ENCODE measurements at places on chromosomes 4 and X.

DNA sequence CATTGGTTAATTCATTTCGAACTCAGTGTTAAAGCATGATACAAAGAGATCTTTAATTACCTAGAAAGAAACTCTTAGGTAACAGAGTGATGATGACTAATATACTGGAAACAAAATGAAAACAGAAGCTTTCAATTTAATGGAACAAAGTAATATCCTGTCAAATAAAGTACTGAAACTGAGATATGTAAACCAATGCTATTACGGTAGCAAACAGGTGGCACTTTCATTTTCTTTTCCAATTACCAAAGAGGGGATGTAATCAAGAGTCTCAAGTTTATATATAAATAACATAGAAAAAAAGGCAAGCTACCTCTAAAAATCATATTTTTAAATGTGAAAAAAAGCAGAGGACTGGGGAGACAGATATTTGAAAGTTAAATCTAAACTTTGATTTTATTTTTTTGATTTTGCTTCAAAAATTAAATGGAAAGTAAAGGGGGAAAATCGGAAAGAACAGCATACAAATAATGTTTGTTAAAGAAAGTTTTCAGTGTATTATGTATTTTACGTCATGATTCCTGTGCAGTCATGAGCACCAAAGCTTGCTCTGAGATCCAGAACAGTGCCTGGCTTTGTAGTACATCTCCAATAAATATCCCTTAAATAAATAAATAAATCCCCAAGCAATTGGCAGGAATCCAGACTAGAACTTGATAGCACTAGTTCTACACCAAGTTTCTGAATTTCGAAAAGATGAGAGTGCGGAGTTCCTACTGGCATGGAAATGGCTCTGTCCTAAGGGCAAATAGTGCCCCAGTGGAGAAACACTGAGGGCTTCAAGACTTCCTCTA is 25.0 kb upstream of the RAPGEF2 start:
- peak; percentile 47 for DNase-seq

GRCh38 chr4:7837597-7838135 is 102.0 kb downstream of the AFAP1 start:
- DNase-seq, result no peak

GRCh38 chr4:25160714-25161592 is 704 bp upstream of the SEPSECS start:
- DNase-seq, result peak; percentile 21

- DNase-seq, result peak; percentile 22
Measured at GRCh38 chr4:1927675-1928074, 56.5 kb downstream of the NSD2 start.

GRCh38 chr4:174423257-174423944 is 98.9 kb downstream of the HPGD start:
- DNase-seq, result peak; percentile 76

- peak; percentile 9 for DNase-seq
Measured at GRCh38 chr4:188408244-188409030, 269.2 kb downstream of the TRIML1 start.

DNA sequence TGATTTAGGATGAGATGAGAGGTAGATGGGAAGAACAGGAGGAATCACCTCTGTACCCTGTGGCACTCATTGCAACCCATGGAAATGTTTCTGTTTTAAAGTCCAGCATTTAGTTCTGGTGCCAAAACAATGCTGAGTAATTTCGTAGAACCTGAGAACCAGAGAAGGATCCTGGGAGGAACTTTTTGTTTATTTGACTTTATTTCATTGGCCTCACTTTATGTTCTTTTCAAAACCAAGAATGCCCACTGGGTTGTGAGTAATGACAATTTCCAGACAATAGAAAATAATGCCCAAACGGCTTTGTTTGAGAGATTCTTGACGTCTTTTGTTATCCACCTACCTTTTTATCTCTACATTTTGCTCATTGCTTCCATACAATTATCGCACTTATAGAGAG is 111.3 kb downstream of the SHROOM3 start:
- DNase-seq, result peak; percentile 76

DNA sequence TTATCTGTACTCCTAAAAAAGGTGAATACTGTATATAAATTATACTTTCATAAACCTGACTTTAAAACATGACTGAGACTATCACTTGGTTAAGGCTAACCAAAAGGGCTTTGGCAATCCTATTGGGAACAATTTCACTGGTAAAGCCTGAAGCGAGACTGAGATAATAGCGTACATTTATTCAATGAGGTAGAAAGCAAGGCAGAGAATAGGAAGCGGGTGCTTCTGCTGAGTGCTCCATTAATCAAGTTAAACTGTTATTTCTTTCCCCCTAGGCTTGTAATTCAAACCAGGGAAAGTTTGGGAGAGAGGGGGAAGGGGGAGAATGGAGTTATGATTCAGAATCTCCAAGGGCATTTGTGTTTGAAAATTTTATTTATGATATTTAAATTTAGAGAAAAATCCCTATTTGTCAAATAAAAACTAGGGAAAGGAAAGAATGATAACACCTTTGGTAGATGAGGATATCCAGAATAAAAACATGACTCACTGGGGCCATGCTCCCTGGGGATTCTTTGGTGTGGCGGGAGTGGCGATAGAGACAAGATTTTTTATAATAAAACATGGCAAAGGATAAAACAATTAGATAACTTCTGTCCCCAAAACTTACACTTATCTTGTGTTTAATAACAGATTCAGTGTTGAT is 34.6 kb upstream of the SORBS2 start:
- peak; percentile 14 for DNase-seq

- DNase-seq, result peak; percentile 95
Measured at GRCh38 chr4:40316782-40317635, 18.1 kb upstream of the CHRNA9 start.

- peak; percentile 70 for DNase-seq
Measured at GRCh38 chr4:174828845-174829701, at the start of gene GLRA3. Gene GLRA3, minus strand, starts transcription at chr4:174829247. Its CDS starts 436 bp downstream, at chr4:174828811.

DNA sequence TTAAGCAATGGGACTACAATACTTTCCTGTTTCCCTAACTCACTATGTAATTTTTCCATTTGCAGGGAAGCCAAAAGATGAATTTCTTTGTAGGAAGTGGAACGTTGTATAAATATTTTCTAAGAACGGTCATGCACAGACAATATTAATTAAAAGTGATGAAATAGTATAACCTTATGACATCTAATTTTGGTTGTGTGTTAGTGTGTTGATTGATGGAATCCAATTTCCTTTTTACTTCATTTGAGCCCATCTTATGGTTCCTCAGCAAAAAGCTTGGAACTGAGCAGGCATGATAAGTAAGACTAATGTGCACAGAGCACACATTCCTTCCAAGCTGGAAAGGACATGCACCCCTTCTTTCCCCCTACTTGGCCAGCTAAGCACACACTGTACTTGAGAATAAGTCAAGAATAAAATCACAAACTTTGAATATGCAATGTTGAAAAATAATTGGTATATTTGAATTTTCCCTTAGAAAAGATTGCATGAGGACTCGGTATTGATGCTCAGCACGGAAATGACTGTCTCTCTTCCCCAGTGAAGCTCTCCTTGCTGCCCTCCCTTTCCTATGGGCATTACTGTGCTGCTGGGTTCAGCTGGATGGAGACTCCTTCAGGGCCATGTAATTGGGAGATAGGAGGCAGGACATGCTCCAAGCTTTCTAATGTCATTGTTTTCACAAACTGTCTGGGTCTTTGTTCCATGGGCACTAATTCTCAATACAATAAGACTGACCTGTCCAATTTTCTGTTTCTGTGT is 19.2 kb upstream of the PDLIM3 start:
- no peak for DNase-seq

GRCh38 chrX:134554291-134554690 is 94.3 kb downstream of the HPRT1 start:
- no peak for DNase-seq

DNA sequence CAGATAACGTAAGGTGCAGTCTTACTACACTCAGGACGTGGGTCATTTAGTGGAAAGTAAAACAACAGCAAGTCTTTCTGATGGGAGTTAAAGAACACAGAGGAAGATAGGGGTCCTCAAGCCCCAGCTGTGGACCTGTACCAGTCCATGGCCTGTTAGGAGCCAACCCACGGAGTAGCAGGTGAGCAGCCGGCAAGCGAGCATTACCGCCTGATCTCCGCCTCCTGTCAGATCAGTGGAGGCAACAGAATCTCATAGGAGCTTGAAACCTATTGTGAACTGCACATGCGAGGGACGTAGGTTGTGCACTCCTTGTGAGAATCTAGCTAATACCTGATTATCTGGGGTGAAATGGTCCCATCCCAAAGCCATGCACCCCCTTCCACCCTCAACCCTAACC is 1180.8 kb downstream of the FSTL5 start:
- DNase-seq, result no peak

DNA sequence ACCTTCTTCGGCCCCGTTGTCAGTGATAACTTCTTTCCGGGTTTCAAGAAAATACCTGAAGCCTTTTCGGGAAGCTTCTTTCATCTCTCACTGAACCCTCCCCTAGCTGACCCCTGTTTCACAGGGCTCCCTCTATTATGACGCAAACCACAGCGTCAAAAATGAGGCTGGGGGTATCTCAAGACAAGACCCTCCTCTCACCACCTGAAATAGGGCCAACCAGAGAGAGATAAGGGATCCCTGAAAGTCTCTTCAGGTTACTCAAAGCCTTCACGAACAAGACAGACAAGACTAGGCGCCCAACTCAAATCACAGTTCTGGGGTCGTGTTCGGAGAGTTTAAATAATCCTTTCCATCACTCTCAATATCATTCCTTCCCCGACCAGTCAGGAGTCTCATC is 1.2 kb downstream of the PHF8 start:
- no peak for DNase-seq

DNA sequence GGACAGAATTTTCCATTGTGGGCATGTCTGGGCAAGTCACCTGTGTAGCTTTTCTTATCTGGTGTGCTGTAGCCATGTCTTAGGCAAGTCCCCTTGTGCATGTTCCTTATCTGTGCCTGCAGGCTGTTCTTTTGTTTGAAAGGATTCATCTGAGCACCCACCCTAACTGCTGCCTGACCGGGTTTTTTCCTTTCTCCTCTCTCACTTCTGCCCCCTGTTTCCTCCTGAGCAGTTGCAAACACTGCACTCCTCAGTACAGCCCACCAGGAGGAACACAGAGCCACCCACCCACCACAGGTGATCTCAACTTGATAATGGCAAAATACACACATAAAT is 29.2 kb upstream of the IL9R start:
- no peak for DNase-seq

DNA sequence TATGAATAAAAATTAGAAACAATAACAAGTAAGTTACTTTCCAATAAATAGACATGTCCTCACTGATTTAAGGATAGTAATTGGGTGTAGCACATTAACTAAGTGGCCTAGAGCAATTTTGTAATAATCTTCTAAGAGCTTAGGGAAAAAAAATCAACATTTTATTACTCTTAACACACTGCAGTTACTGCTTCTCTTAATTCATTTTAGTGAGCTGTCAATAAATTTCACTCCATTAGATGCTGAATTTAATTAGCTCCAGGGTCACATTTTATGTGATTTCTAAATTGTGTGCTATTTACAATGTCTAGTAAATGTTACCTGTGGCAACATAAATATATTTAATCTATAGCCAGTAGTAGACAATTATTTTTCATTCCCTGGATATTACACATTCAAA is 612.0 kb downstream of the C4orf33 start:
- no peak for DNase-seq

DNA sequence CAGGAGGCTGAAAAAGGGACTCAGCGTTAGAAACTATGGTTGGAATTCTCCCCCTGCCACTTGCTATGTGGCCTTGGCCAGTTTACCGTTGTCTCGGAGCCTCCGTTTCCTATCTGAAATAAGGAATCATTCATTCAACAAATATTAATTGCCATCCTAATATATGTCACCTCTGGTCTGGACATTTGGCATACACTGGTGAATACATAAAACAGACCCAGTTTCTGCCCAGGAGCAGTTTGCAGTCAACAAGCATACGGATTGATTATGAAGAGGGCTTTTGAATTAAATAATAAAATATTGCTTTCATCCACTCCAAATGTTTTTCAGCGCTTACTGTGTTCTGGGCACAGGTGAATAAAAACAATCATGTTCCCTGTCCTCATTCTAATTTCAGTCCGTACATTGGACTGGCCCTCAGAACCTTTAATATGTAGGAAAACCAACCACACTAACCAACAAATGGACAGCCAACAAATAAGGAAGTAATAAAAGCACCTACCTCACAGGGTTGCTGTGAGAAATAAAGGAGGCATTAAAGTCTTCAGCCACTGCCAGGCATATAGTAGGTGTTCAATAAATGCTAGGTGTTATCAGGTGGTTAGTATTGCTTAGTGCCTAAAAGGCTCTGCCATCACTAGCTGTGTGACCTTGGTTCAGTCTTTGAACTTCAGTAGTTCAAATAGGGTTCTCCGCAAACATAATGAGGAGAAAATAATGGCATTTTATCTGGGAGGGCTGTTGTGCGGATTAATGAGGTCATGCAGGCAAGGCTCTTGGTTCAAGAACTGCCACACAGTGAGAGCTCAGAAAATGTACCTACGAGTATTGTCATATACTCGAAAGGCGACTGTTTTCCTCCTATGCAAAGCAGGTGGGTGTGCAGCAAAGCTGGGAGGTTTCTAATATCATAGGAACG is 7.3 kb upstream of the GSX2 start:
- DNase-seq, result no peak

DNA sequence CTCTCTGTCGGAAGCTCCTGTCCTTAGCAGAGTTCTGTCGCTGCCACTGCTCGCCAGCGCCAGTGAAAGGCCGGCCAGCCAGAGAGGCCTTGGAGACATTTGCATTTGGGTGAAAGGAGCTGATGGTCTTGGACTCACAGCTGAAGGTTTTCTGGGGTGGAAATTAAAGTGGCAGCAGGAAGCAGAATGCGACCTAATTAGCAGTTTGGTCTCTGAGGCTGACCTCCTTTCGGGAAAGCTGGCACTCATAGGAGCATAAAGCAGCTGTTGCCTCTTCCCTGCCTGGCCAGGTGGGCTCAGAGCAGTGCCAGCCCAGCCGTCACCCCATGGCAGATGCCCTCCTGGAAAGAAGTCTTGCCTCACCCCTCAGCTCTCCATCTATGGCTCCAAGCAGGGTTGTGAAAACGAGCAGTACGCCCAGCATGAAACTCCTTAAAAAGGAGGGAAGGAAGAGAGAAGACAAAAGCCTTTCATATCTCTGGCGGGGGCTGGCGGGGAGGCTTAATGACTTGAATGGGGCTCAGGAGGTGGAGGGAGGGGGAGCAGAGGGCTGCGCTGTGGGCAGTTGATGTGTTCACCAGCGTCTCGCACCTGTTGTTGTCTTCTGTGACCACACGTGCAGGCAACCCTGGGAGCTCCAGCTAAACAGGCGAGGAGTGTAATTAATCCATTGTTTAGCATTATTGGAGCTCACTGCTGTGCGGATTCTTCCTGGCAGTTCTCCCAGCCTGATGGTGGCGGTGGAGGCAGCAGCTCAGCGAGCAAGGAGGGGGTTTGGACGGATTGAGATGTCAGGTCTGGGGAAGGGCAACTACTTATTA is 264.0 kb downstream of the MID1IP1 start:
- DNase-seq, result no peak

DNA sequence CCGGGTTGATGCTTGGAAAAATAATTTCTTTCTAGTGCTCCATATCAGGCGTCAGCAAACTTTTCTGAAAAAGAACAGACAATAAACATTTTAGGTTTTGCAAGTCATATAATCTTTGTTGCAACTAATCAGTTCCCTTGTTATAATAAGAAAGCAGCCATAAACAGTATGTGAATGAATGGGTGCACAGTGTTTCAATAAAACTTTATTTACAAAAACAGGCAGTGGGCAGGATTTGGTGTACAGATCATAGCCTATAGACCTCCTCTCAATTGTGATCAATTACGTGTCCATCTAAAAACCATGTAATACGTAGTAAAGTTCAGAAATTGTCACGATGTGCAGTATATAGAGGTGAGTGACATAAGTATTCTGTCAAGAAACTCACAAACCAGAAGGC is 143.4 kb downstream of the AREG start:
- no peak for DNase-seq

- no peak for DNase-seq
Measured at GRCh38 chrX:14295426-14295825, 233.9 kb upstream of the GLRA2 start.

GRCh38 chr4:31246856-31247255 is 526.7 kb downstream of the PCDH7 start:
- peak; percentile 21 for DNase-seq
